ENCODE measurements at places on chromosomes 3 and 15. TPM values are rescaled to one million over a fixed set of nuclear protein-coding genes. Genes with fewer than 3 reads are reported as not detected.

The VGLL3 gene
- 1.1 TPM for total RNA-seq

The PLA1A gene
- total RNA-seq, result not detected

The ANKRD34C gene
- total RNA-seq, result not detected

The SLC22A14 gene
- total RNA-seq, result 0.11 TPM

The ERC2 gene
- 4.4 TPM for total RNA-seq

The GDPGP1 gene
- 7.4 TPM for total RNA-seq

The RNU5B-1 gene
- under 0.01 TPM for total RNA-seq

The COL6A5 gene
- not detected for total RNA-seq

The BSN gene
- total RNA-seq, result 7.9 TPM

The TMEM212 gene
- total RNA-seq, result not detected

The SLC9A9 gene
- total RNA-seq, result 4.3 TPM

The P2RY12 gene
- total RNA-seq, result 0.86 TPM

- peak; percentile 85 for ATAC-seq
These were observed 88.6 kb upstream of the HERC1 start for GRCh38 chr15:63922261-63922904.

- peak; percentile 60 for ATAC-seq
These were observed 817.0 kb downstream of the TUSC7 start for GRCh38 chr3:117526470-117527079.

DNA sequence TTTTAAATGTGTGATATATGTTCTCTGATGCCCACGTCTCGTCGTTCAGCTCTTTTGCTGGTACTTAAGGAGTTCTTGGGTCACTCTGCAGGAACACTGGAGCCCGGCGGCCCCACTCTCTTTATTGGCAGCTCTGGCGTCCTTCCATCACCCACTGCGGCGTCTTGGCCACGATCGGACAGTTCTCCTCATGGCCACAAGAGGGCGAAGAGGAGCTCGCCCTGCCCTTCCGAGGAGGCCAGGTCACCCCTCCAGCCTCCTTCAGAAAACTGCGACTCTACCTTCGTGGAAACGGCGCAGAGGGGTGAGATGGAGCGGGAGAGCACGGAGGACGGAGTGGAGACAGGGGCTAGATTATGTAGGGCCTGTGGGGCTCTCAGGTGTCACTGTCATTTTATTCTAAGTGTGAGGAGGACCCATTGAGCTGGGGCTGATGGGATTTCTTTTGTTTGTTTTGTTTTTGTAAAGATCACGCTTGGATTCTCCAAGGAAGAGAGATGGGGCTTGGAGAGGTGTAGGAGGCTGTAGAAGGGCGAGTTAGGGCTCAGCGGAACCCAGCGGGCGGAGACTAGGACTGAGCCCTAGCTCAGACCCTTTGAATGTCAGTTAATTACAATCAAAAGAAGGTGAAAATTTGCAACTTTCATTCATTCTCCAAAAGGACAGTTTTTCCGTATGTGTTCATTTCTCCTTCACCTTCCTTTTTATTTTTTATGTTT, 28.0 kb upstream of the GABRA5 start:
- no peak for ATAC-seq

DNA sequence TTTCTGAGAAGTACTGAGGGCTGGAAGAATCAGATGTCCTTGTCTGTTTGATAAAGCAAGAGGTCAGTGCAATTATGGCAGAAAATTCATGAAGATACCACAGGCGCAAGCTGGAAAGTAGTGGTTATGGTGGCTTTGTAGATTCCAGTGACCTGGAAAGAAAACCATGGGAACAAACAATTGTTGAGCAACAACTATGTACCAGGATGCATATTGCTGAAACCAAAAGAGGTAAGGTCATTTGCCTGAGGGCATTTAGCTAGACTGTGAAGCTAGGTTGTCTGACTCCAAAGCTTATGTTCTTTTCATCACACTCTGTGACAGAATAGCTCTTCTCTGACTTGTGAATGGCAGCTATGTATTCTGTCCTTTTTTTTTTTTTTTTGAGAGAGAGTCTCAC, 74.0 kb downstream of the B3GALNT1 start:
- peak; percentile 74 for ATAC-seq

- ATAC-seq, result no peak
These were observed 50.9 kb downstream of the FAM98B start for GRCh38 chr15:38504680-38505467.

DNA sequence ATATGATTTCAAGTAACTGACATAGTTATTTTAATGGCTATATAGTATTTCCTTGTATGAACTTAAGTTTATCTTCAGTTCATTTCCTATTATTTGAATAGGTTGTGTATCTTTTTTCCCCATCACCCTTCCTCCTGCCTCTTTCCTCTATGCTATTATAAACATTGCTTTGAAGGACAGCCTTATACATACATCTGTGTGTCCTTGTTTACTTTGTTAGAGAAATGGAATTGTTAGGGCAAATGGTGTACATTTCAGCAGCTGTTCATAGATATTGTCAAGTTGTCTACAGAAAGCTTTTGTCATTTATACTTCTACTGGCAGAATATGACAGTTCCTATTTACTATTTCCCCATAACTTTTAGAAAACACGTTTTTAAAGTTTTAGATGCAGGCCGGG, 18.4 kb downstream of the AKAP13 start:
- ATAC-seq, result no peak

GRCh38 chr3:141921316-141921715, 44.9 kb downstream of the ATP1B3 start:
- no peak for ATAC-seq

GRCh38 chr3:11996480-11996879, 7.7 kb upstream of the SYN2 start:
- no peak for ATAC-seq

GRCh38 chr3:11539677-11540076, 104.0 kb downstream of the VGLL4 start:
- ATAC-seq, result no peak

- no peak for ATAC-seq
These were observed 6.7 kb downstream of the IDH2 start for GRCh38 chr15:90095521-90095959.

DNA sequence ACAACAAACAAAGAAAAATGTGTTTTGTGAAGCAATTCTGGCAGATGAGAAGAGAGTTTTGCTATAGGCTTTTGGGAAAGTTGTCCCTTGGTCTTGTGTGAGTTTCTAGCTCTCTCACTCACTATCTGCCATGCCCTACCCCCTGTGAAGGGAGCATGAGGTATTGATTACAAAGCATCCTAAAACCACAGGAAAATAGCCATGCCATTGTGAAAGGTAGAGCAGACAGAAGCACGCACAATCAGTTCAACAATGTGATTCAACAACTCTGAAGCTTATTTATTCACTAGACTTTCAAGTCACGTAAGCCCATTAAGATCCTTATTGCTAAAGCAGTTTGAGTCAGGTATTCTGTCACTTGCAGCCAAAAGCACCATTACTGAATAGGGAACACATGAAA, 6.5 kb upstream of the AQR start:
- ATAC-seq, result no peak

- ATAC-seq, result no peak
These were observed 503.9 kb downstream of the OCA2 start for GRCh38 chr15:27595211-27595610.

DNA sequence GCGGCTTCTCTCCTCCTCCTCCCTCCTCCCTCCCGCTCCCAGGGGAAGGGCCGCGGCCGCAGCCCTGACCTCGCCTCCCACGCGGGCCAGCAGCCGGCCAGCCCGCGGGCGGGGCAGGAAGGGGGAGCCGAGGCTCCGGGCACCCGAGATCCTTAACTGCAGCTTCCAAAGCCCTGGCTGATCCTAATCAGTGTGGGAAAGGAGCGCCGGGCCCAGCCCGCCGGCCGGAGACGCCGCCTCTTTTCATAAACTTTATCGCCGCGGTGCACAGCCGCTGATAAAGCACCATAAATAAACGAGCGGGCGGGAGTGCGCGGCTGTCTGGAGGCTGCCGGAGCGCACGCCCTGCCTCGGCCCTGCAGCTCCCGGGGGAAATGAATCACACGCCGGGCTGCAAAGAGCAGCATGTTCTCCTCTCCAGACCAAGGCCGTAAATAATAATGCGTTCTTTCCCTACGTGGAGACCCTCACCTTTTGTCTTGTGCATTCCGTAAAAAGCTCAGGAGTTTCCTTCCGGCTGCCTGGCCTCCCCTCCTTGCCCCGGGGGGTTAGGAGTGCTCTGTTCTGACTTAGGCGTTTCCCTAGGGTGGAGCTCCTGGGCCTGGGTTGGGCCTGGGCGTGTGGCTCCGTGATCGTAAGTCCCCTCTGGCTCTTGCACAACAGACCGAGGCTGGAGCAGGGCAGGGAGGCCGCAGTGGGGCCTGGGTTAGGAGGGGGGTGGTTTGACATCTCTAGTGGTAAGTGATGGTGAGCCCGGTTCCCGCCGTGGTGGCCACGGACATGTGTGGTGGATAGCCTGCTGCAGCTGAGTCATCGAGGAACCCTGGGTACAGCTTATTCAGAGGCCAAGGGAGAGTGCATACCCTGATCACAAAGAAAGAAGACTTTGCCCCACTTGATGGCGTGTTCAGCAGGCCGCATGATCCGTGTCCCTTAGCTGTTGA, 132.6 kb upstream of the HES1 start:
- peak; percentile 84 for ATAC-seq

DNA sequence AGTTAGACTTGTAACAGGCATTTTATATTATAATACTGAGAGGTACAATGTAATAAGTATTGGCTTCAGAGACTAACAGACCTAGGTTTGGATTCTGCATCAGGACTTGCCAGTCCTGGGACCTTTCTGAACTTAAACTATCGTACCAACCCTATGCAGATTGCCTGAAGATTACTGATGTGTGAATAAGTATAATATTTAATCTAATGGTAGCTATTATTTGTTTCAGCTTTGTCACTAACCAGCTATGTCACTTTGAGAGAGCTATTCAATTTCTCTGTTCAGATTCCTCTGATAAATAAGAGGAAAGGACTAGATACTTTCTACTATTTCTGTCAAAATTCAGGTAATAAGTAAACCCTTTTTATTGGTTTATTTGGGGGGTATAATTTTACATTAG, 184.4 kb upstream of the NECTIN3 start:
- no peak for ATAC-seq

- no peak for ATAC-seq
These were observed 313.6 kb upstream of the ATP11B start for GRCh38 chr3:182479419-182480336.

GRCh38 chr3:171959532-171960089, 79.8 kb upstream of the FNDC3B start:
- peak; percentile 18 for ATAC-seq

DNA sequence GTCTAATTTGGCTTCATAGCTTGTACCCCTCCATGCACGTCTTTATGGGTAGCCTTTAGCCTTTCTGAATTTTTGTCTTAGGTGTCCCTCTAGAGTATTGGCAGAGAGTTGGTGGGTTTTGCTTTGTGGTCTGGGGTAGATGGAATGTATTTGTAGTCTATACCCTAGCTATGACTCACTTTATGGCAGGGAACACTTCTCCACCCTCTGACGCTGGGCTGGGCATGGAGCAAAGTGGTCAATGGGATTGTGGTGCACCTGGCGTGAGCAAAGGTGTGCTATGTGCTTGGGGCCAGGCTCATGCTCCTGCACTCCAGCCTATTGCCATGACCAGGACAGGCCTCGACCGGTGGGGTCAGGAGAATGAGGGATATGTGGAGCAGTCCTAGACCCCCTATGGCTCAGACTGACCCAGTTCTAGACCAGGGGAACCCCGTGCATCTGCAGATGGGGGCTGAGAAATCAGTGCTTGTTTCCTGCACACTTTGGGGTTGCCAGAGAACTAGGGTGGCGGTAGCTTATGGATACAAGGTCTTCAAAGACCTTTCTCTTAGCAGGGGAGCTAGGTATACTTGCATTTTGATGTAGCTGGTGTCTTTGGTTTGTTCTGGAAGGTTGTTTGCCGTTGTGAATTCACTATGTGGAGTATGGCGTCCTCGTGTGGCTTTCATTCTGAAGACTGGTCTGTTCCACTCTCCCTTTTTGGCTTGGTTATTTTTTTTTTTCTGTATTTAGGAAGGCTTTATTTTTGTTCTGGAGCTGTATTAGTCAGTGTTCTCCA, 49.4 kb upstream of the RPL32 start:
- no peak for ATAC-seq

DNA sequence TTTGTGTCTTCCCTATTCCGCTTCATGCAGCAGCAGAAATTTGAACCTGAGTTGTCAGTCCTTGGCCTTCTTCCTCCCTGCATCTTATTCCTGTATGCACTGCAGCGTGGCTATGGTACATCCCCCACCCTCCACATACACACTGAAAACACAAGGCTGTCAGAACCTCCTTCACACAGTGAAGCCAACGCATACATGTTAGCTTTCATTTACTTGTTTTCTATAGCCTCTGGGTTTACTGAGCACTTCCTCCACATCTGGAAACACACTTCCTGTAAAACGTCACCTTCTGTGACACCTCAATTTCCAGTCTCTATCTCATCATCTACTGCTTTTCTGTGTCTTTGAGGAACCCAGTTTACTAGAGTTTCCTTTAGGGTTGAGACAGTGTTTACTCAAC, 47.0 kb downstream of the SUSD5 start:
- ATAC-seq, result no peak

GRCh38 chr3:27293939-27294338, 75.2 kb downstream of the NEK10 start:
- ATAC-seq, result no peak

GRCh38 chr3:13475871-13476590, 4.1 kb upstream of the HDAC11 start:
- no peak for ATAC-seq

Data from motor neuron (in vitro differentiated cells).